ENCODE measurements at places on chromosomes 4 and X.

DNA sequence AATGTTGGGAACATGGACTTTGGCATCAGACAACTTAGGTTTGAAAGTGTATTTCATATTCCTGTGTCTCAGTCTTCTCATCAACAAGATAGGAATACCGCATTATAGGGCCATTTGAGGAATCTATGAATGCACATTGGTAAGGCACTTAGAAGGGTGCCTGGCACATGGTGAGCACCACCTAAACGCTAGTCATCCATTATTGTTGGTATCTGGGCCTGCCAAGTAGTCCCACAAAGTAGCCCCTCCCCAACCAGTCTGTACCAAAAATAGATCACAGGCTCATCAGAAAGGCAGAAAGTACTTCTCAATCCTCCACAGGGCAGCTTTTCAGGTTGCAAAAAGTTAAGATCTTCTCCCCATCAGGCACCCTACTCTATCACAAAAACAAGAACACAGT lies 162.3 kb upstream of the KLF3 start:
- no peak for DNase-seq

DNA sequence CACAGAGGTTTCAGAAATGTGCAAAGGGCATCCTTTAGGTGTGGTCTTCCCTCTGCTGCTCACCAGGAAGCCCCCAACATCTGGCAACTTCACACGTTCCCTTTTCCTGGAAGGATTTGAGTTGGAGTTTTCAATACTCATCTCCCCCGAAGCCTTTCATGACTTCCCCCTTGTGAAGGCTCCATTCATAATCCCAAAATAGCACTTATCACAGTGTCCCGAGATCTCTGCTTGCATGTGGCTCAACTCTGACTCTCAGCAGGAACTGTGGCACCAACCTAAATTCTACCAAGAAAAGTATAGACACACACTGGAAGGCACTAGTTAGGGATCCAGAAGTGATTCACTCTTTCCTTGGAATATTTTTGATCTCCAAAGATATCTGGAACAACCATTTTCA lies 40.5 kb upstream of the ZNF827 start:
- no peak for DNase-seq

GRCh38 chr4:123922847-123923246 lies 526.3 kb downstream of the SPRY1 start:
- DNase-seq: no peak

DNA sequence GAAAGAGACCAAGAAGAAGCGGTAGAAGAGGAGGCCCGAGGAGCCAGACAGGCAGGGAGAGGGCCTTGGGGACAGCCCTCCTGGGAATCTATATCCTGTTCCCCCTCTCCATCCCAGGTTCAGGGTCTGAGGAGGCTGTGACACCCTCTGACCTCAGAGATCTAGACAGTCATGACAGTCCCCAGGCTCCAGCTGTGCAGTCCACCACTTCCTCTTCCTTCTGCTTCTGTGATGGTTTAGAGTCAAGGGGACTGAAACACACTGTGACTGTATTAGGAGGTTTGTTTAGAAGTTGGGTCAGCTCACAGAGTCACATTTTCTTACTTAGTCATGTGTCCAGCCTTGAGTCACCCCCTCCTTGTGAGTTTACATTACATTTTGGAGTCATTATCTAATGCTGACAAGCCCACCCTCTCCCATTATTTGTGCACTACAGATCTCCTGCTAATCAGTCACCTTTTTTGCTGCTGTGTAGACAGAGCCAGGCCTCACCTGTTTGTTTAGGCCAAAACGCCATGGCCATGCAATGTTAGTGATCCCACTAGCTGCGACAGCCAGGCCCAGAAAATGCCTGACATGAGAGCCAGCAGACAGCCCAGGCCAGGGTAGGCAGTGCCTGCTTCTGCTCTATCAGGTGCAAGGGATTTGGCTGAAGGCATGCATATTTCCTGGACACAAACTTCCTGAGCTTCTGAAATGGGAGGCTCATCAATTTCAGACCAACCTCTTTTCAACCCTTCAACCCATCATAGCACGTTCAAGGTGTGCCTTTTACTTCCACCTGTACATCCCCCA lies 26.0 kb downstream of the MANBA start:
- DNase-seq: no peak

DNA sequence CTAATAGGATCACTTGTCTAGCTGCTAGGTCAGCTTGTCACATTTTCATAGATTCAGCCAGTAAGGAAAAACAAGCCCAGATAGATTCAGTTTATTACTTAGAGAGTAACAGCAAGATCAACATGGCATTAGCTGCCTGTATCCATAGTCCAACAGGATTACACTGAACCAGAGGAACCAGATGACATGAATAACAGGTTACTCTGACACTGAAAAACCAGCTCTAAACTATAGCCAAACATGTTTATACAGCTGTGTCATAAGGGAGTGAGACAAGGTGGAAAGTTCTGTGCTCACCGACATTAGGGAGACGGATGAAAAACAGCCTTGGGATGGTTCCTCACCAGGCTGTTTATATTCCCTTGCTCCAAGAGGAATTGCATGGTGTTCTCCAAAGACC lies 102.9 kb upstream of the EOLA2 start:
- no peak for DNase-seq

GRCh38 chr4:56892691-56893090 lies 15.0 kb upstream of the REST start:
- DNase-seq: no peak

DNA sequence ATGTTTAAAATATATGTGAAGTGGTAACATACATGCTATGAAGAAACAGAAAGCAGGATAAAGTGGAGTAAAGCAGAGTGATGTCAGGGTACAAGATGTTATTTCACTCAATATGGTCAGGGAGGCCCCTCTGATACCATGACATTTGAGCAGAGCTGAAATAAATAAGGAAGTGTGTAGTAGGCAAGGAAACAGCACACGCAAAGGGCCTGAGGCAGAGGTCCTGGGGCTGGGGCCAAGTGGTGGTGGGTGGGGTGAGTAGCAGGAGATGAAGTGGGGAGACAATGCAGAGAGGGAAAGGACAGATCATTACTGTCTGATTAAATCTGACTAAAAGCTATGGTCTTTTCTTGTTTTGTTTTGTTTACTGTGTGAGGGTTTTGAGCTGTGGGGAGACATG lies 61.1 kb downstream of the FAM13A start:
- no peak for DNase-seq

DNA sequence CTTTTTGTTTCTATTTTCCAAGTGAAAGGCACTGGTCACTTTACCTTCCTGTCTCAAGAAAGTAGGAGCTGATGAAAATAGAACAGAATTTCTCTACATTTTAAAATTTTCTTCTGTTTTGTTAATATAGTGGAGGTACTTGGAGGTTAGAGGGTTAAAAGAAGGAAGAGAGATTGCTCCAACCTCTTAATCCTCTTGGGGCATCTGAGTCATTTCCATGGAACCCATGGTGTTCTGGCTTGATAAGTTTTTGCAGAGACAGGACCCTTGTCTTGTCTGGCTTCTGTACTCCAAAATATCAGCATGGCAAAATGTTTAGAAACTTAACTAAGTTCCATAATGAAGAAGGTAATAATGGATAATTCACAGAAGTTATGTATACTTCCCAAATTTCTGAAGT lies 727.2 kb downstream of the C4orf33 start:
- DNase-seq: no peak

- DNase-seq: no peak
Observed at GRCh38 chrX:16023790-16024734, 99.3 kb upstream of the GRPR start.

DNA sequence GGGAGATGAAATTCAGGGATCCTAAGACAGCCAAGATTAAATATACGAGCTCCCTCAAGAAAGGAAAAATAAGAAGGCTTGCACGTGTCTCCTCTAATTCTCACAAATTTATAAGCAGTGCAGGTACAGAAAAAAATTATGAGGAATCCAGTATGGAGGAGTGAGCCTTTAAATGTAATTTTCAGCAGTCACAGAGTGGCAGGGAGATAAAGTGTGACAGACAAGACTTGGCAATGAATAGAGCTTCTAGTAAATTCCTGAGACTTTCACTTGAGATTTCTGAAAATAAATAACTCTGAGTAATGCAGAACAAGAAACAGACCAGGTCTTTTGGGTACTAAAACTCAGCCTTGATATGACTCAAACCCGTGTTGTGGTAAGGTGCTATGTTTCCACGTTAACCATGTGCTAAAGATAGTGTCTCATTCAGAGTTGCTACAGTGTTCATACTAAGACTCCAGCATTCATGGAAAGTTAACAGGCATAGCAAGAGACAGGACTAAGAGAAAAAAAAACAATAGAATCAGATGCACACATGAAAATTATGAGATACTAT lies 119.8 kb downstream of the SPOCK3 start:
- DNase-seq: no peak

- no peak for DNase-seq
Observed at GRCh38 chr4:20265726-20266125, 14.0 kb downstream of the SLIT2 start.

- no peak for DNase-seq
Observed at GRCh38 chrX:63746278-63746677, 38.7 kb downstream of the ARHGEF9 start.

- no peak for DNase-seq
Observed at GRCh38 chrX:119682019-119682989, 10.7 kb downstream of the SEPTIN6 start.

DNA sequence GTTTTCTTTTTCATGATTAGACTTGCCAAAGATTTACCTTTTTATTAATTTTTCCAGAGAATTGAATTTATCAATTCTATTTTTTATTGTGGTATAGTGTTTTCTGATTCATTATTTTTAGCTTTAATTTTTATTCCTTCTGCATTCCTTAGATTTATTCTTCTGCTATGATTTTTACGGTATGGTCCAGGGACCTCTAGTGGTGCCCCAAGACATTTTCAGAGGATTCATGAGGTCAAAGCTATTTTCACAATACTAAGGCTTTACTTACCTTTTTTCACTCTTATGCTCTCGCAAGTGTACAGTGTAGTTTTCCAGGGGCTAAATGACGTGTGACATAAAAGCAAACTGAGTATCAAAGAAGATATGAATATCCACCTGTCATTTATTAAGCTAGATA lies 8.0 kb downstream of the RADX start:
- no peak for DNase-seq

DNA sequence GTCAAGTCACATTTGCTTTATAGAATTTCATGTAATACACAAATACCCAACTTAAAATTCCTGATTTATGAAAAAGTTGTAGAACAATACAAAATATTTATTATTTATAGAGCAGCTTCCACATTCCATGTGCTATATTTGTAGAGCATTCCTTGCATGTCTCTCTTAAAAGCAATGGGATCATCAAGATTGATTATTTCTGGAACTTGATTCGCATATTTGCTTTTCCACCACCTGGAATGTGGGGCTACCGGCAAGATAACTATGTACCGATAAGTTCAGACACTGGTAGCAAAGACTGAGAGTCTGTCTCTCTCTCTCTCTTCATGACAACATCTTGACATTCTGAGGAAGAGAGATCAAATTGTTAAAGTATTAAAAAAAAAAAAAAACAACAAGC lies 59.3 kb downstream of the MAPK10 start:
- no peak for DNase-seq

DNA sequence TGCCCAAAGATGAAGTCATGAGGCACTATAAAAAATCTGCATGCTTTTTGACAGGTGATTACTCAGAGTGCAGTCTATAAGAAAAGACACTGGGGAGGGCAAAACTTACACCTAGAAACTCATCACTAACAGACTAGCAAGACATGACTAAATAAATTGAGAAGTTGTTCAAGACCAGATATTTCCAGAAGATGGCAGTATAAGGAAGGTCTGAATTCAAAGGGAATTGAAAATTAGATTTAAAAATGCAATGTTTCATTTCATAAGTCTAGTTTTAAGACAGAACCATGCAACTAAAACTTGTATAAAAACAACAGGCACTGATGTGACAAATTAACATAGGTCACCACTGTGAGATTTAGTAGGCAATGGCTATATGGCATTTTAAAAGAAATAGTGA lies 232.5 kb upstream of the POF1B start:
- no peak for DNase-seq

DNA sequence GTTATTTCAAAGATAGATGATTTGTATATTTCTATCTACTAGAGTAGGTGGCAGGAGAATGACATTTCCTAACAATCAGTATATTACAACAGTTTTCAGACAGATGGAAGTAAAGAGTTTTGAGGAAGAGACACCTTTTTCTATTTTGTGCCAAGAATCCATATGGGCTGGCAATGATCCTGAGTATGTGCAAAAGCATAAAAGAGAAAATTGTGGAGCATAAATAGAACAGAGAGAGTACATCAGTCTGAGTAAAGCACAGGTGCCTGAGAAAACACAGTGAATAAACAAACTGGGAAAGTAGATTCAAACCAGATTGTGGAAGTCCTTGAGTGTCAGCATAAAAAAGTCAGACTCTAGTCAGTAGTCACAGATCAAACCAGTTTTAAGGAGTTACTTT lies 96.8 kb upstream of the WDR44 start:
- DNase-seq: no peak

GRCh38 chr4:79065262-79065661 lies 126.0 kb upstream of the PAQR3 start:
- no peak for DNase-seq

DNA sequence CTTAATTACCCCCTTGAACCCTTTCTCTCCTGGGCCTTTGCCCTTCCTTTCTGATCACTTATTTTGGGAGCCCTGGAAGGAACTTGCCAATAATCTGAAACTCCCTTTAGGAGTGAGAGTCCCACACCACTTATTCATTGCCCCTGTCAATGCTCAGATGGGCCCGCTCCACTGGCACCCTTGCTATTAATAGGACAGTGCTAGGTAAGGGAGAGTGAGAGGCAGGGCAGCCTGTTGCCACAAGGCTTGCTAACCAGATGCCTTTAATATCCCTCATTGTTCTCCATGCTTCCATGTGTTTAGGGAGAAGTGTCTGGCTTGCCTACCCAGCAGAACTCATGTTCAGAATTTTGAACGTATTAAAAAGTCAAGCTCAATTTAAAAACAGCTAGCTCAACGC lies 1.7 kb upstream of the NHS start:
- no peak for DNase-seq

GRCh38 chr4:183364025-183364424 lies 41.8 kb upstream of the CLDN24 start:
- DNase-seq: no peak

- DNase-seq: no peak
Observed at GRCh38 chrX:119363391-119363790, 35.7 kb upstream of the SLC25A43 start.

GRCh38 chr4:1673671-1674070 lies 10.4 kb downstream of the FAM53A start:
- no peak for DNase-seq

- no peak for DNase-seq
Observed at GRCh38 chr4:81404294-81404693, 67.4 kb downstream of the RASGEF1B start.

DNA sequence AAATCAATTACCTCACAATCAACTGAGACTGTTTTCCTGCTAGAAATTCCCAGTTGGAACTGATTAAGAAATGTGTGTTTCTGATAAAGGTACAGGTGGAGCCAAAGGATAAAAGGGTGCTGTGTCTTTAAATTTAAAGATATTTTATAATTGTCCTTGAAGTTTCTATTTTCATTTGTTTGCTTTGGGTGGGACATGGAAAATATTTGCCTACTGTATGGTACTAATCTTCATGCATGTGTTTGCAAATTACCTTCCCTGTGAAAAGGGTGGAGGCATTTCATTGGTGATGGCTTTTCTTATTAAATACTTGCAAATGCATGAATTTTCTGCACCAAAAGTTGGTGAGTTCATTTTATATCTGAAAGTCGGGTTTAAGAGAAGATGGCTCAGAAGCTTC lies 215.9 kb downstream of the RELL1 start:
- DNase-seq: no peak

Measured in NCI-H2029 treated with DMSO at 0.1 percent for 48 hours (cell line).